Ecto neural progenitor cell (in vitro differentiated cells): ENCODE measurements at places on chromosomes 2 and 18.

GRCh38 chr2:24913911-24914310, 6.1 kb downstream of the ADCY3 start:
- no peak for DNase-seq

- DNase-seq = no peak
Observed at GRCh38 chr2:145524303-145524702, 1004.4 kb upstream of the ZEB2 start.

DNA sequence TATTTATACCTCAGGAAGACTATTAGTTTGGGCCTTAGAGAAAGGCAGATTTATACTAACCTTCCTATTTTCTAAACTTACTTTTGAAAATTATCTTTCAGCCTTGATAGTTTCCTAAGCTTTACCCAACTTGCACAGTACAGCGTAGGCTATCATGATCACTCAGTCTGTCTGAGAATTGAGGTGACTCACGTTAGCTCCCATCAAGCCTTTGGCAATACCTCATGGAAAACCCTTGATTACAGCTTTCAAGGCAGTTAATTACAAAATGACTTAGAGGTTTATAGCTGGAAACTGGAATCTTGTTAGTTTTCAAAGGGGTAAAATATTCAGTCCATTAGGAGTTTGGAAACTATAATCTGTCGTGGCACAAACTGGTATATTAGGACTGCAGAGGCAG, 26.4 kb upstream of the ARMC9 start:
- no peak for DNase-seq

GRCh38 chr18:61285777-61286176, 47.5 kb upstream of the CDH20 start:
- no peak for DNase-seq
